ENCODE measurements at places on chromosomes 6 and 20.

DNA sequence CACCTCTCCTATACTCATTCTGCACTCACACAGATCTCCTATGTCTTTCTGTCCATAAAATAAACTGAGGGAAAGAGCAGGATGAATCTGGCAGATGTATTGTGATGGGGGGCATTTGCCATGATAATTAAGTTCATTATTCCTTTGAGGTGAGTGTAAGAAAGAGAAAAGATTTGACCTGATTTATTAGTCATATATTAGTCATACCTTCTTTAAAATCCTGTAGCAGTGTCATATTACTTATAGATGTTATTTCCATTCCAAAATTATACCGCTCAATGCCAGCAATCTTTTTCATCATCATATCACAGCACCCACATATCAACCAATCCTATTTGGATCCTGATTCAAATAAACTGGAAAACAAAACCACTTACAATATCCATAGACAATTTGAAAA lies 733.3 kb upstream of the SLC35B3 start:
- DNase-seq, result no peak

- DNase-seq, result no peak
Measured at GRCh38 chr6:88359530-88360202, 193.5 kb upstream of the CNR1 start.

DNA sequence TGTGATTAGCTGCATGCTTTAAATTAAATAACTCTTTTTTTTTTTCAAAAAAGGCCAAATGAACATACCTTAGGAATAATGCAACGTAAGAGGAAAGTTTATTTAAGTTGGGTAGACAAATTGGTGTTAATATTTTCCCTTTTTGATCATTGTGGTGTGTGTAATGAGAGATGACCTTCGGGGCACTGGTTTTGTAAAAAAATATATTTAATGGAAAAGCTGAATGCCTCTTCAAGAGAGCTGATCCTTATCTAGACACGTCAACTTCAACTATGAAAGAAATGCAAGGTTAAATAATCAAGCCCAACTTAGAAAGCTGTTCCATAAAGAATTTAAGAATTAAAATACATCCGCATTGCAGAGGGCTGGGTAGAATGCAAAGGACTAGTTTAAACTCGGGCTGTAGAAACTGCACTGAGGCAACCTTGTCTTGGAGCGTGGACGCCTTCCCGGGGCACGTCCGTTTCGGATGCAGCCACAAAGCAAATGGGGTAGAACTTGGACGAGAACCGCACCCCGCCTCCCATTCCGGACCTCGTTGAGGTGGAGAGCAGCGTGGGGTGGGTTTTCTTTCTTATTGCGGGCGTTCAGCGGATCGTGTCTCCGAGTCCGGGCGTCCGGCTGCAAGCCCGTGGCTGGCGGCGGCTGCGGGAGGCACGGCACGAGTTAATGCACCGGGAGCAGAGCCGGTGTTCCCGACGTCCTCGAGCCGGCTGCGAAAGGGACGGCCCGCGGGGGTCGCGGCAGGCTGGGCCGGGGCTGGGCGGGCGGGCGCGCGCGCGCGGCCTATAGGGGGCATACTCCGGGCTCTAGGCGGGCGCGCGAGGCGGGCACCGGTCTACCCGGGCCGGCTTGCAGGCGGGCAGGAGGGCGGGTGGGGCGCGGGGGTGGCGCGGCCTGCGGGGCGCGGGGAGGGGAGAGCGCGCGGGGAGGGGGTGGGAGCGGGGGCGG lies 1.9 kb downstream of the JARID2 start:
- DNase-seq, result peak; percentile 70

DNA sequence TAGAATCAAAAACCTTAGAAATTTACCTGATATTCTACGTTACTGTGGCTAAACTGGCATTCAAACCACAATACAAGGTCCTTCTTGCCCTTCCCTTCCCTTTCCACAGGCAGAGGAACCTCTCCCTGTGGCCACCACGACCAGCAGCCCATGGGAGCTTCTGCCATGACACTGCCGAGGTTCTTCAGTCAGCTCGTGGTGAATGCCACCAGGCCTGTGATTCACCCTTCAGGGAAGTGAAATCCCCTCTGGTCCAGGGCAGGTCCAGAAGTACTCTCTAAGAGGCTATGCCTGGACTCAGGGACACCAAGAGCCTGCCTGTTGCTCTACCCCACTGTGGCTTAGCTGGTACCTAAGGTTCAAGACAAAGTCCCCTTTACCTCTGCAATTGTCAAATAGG lies 123.0 kb downstream of the HTR1B start:
- no peak for DNase-seq

- DNase-seq, result peak; percentile 41
Measured at GRCh38 chr6:14763139-14763538, 482.7 kb upstream of the JARID2 start.

DNA sequence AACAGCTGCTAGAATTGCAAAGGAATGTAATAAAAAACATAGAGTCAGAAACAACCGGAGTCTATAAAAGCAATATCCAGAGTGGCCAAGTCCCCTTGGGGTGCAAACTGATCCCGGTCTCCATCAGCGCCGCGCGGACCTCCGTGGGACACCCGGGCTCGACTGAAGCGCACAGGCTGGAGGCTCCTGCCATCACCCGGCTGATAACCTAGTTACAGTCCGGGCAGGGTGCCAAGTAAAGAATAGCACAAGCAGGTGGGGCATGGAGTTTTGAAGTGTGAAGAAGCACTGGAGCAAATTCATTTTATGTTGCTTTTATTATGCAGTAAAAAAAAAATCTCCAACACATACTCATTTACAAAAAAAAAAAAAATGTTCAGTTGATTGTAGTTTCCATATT lies 205.1 kb upstream of the GMDS start:
- DNase-seq, result no peak

DNA sequence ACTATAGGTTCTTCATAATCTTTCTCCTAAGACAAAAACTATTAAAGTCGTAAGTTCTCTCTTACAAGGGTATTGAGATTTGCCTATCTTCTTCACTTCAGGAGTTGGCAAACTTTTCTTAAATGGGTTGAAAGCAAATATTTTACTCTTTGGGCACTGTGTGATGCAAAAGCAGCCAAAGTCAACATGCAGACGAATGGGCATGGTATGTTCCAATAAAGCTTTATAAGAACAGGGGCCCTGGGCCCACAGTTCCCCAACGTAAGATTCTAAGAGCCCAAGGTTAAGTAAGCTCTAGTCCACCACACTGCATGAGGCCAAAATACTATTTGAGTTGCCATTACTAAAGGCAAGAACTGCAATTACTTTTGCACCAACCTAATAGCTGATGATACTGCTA lies 11.5 kb downstream of the CD164 start:
- no peak for DNase-seq

- DNase-seq, result peak; percentile 70
Measured at GRCh38 chr6:138493413-138493812, 5.9 kb downstream of the NHSL1 start.

GRCh38 chr6:137852811-137853210 lies 14.2 kb upstream of the TNFAIP3 start:
- no peak for DNase-seq
